Stimulated activated CD4-positive, alpha-beta T cell treated with anti-CD3 and anti-CD28 coated beads, TNF-alpha, amount 100 ng/mL, for 48 hours (primary cell): ENCODE measurements at places on chromosomes 6 and 20.

- no peak for DNase-seq
Measured at GRCh38 chr6:158517581-158517980, 42.3 kb upstream of the TMEM181 start.

DNA sequence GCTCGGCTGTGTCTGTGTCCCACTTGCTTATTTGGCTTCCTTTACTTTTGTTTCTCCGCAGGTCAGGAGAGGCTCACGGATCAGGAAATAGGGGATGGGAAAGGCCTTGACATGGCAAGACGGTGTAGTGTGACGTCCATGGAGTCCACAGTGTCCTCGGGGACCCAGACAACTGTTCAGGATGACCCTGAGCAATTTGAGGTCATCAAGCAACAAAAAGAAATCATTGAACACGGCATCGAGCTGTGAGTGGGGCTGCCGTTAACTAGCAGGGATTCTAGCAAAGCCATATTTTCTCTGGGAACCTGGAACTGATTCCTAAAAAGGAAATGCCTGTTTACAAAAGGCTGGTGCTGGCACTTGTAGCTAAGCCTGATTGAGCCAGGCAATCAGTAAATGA is 54.4 kb downstream of the ARFGEF2 start:
- DNase-seq = no peak

GRCh38 chr20:40218971-40219370 is 470.1 kb downstream of the MAFB start:
- DNase-seq = no peak

GRCh38 chr6:136365776-136366354 is 76.2 kb upstream of the BCLAF1 start:
- DNase-seq = no peak

DNA sequence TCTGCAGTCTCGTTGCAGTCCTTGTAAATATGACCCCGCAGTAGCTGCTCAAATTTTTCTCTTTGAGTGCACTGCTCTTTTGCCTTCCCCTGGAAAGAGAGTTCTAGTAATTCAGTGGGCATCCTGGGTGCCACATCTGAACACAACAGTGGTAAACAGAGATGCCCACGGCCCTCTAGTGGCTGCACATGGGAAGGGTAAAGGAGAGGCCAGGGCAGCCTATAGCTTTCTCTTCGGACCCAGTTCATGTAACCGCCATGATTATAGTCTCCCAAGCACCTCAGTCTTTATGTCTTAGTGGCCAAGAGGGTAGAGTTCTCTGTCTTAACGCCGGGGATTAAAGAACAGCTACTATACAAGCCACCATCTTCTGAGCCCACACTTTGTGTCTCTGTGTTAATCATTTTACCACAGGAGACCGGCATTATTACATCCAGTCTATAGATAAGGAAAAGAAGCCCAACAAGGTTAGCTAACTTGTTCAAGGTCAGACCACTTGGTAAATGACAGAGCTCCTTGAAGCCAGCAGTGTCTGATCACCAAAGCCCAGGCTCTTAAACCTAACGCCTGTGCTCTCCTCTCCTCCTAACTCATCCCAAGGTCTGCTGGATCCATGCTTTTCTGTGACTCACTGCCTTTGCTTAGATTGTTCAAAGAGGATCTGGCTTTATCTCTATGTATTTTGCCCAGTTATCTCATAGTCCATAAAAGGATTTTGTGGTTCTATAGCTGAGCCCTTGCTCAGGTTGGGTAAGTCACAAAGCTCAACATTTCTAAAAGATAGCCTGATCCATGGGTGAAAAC is 81.8 kb downstream of the ISM1 start:
- peak; percentile 25 for DNase-seq

DNA sequence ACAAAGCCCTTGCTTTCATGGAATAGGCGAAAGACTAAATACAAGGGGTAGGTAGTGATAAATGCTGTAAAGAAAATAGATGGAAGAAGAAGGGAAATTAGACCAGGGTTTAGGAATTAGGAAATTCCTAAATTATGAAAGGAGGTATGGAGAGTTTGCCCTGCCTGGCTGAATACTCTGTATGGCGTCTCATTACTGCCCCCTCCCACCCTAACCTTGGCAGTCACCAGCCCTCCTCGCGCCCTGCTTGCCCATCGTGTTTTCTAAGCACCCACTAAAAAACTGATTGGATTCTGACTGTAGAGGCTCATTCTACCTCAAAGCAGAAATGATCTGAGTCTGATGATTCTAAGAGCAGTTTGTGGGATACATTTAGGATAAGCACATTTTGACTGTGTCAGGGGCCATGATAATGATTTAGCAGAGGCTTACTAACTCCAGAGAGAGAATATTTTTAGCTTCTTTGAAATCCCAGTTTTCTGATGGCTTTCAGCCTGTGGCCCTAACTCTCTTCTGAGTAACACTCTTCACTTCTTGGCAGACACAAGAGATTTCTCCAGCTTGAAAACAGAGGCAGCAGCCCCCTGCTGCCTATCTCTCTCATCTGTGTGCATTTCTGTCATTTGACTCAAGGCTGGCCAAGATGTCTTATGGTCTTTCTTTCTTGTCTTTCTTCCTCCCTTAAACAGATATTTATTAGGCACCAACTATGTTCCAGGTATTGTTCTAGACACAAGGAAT is 1.4 kb upstream of the CHD6 start:
- no peak for DNase-seq
